ENCODE measurements at places on chromosomes 6 and 20.

DNA sequence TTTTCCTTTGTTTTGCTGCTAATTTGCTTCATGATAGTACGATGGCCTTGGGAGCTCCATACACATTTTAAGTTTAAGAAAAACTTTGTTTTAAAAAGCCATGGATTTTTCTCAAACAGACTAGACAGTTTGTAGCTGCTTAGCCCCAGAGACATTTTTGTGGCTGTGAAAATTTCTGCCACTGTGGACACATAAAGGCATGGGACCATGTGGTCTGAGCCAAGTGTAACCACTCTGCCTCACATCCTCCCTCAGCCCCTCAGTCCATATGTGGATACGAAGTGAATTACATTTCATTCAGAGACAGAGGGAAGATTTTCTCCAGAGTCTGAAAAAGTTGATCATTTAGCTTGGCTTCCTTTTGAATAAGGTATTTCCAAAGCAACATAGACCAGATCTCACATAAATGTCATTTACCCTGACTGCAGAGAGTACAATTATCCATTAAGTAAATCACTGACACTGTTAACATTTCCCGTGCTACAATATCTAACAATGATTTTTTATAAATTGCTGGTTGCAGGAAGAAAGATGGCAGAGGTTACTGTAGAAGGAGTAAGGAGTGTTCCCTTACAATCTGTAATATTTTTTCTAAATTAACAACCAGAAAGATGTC is 87.4 kb downstream of the GJA1 start:
- no peak for DNase-seq

GRCh38 chr6:137964876-137965275 is 97.8 kb downstream of the TNFAIP3 start:
- DNase-seq = no peak

DNA sequence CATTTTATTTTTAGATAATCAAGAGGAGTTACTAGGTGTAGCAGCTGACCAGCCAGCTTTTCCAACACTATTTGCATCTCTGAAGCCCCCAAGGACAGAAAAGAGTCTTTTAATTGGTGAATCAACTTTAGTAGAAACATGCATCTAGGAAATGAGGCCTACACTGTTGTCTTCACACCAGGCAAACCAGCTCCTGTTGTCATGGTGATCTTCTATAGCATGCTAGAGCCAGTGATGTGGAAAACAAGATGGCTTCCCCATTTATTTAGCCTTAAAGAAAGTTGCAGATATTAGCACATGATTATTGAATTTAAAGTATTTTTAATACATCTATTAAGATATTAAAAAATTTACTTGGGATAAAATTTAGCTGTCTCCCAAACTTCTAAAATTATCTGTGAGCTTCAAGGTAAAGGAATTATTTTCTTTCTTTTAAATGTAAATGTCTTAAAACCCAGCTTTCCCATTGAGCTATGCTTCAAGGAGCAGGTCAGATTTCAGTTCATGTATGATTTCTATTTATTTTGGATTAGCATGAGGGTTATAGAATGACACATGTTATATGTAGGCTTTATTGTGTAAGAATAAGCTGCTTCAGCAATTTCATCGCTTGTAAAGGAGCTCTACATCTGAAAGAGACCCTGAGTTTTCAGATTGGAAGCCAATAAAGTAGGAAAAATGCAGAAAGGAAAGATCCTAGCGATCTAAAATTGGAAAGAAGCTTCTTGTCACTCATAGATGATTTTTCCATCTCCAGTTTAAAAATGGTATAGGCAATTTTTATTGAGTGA is 564.9 kb upstream of the CITED2 start:
- no peak for DNase-seq

DNA sequence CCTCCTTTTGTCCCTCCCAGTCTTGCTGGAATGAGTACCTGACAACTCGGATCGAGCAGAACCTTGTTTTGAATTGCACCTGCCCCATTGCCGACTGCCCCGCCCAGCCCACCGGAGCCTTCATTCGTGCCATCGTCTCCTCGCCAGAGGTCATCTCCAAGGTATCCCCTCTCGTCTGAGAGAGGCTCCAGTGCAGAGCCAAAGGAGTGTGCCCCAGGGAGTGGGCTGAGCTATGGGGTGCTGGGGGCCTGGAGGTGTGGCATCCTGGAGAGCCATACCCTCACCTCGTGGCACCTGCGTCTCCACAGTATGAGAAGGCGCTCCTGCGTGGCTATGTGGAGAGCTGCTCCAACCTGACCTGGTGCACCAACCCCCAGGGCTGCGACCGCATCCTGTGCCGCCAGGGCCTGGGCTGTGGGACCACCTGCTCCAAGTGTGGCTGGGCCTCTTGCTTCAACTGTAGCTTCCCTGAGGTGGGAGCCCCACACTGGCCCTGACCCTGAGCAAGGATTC is 8.8 kb downstream of the DNPH1 start:
- DNase-seq = no peak

DNA sequence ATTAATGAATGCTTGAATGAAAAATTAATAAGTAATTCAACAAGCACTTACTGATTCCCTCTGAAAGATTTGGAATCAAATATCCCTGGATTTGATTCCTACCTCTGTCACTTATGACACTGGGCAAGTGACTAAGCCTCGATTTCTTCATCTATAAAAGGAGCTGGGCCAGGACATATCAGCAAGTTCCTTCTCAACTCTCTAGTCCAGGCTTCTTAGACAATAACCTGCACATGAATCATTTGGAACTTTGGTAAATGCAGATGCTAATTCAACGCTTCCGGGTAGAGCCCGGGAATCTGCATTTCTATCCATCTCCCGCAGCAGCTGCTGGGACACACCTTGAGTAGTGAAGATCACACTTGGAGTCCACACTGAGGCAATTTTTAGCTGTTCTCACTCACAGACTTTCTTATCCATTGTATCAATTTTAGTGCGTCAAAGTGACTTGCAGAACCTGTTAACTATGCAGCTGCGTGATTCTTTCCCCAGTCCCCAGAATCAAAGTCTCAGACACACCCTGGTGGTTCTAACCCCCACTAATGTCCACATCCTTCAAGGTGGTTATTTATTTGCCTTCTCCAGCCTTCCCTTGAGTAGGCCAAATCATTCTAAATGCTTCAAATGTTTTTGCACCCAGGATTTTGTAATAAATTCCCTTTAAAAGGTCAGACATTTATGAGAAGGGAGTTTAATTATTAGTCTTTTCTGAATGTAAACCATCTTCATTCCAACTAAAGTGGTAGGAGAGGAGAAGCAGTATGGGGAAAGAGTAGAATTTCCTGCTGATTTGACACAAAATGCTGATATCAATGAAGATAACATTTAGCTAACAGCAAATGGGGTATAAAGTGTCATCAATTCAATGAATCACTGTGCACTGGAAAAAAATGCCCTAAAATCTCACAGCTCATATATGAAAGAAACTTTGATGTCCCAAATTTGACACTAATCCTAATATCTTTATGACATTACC is 26.0 kb upstream of the CCND3 start:
- DNase-seq = no peak

GRCh38 chr6:132354517-132355167 is 46.6 kb downstream of the MOXD1 start:
- DNase-seq = no peak

GRCh38 chr6:150536835-150537234 is 62.9 kb upstream of the PLEKHG1 start:
- no peak for DNase-seq

DNA sequence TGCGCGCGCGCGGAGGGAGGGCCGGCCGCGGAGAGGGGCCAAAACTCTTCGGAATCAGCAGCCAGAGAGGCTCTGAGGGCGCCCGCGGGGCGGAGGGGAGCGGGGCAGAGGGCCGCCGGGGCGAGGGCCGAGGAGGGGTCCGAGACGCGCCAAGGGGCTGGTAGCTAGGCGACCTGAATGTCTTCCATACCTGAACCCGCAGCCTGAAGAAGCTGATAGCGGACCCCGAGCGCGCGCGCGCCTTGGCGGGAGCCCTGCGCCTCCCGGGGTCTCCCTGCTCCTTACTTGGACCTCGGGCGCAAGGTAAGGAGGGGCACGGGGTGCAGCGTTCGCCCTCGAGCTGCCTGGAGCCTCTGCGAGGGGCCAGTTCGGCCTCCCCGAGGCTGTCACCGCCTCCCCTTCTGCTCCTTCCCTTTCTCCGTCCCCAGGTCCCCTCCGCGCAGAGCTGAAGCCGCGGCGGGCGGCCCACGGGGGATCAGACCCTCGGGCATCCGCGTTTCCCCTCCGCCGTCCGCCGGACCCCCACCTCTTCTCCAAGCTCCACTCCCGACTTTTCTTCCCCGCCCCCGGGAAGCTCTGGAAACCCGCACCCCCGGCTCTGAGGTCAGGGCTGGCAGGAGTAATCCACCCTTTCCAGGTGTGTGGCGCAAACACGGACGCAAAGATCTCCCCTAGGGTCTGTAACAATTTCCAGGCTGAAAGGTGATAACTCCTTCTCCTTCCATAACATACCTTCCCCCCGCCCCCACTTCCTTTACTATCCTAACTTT is 13.1 kb upstream of the DEK start:
- DNase-seq = no peak

DNA sequence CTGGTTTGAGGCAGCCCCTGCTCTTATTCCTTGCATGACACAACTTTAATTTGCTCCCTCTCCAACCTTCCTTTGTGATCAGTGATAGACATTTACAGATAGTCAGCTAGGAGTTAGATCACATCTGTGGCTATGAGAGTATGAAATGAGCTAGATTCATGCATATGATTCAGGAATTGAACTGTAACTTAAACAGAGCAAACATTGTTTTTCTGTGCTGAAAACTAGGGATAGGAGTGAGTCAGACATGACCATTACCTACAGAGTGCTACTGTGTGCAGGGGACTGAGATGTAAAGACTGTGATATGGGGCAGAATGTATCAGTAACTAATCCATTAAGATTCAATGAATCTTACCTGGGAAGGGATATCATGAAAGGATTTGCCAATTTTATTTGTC is 279.4 kb upstream of the SPTLC3 start:
- DNase-seq = no peak

GRCh38 chr6:98033617-98034016 is 750.6 kb upstream of the MMS22L start:
- DNase-seq = no peak

Data from GM12891 (cell line).